ENCODE measurements at places on chromosomes 6 and 20.

GRCh38 chr6:49551866-49552129 is 1.3 kb downstream of the C6orf141 start:
- no peak for DNase-seq

DNA sequence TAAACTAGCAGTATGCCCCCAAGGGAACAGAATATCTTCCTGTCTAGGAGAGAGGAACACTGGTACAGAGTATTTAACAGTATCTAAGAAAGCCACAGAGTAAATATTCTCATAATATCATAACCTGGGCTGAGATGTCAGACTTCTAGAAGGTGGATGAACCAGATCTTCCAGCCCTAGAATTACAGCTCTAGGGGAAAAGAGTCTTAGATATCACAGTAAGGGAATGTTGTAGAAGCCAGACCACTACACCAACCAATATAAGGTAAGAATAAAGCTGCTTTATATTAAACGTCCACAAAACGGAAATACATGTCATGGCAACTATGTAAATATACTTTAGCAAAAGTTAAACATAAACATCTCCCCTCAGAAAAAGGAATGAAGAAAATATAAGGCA is 12.4 kb downstream of the SERINC1 start:
- no peak for DNase-seq

DNA sequence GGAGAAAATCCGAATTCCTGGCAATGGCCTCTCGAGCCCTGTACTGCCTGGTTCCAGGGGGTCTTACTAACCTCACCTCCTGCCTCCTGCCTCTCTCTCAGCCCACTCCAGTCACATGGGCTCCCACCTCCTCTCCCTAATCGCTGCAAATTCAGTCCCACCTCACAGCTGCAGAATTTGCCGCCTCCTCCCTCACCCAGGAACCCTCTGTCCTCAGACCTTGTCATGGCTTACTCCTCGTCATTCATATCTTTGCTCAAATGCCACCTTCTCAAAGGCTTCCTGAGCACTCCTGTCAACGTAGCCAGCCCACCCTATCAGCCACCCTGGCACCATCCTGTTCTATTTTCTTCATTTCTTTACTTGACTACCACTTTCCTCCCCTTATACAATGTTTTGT is 89.0 kb downstream of the SLC2A10 start:
- no peak for DNase-seq

- DNase-seq, result no peak
These were observed 142.0 kb downstream of the FAM83B start for GRCh38 chr6:54988576-54988975.

DNA sequence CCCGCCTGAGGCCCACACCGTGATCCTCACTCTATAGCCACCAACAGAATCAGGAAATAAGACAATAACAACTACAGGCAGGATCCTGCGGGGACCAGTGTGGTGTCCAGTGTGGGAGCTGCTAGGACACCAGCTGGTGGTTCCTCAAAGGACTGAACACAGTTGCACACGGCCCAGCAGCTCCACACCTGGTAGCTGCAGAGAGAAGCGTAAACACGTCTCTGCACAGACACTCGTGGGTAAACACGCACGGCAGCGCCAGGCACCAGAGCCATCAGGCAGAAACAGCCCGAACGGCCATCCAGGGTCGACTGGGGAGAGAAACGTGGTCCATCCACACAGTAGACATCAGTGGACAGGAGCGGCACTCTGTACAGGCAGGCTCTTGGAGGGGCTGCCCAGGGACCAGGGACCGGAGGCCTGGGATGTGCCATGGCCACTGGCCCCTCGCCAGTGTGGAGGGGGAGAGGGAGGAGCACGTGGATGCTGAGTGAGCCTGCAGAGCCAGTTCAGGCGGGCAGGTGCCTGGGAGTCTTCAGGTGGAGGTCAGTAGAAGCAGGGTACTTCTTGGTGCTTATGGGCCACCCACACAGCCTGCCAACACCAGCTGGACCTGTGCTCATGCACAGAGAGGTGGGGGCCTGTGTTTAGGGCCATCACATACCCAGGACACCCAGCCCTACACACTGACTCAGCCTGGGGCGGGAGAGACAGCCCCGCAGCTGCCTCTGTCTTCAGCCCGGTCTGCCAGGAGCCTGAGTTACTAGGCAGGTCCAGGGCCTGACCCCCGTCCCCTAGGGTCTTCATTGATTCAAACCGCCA is 7.4 kb upstream of the LAMA5 start:
- no peak for DNase-seq

- no peak for DNase-seq
These were observed 64.8 kb downstream of the SERAC1 start for GRCh38 chr6:158103228-158103627.

- no peak for DNase-seq
These were observed 279.7 kb downstream of the RNGTT start for GRCh38 chr6:88683734-88684133.

DNA sequence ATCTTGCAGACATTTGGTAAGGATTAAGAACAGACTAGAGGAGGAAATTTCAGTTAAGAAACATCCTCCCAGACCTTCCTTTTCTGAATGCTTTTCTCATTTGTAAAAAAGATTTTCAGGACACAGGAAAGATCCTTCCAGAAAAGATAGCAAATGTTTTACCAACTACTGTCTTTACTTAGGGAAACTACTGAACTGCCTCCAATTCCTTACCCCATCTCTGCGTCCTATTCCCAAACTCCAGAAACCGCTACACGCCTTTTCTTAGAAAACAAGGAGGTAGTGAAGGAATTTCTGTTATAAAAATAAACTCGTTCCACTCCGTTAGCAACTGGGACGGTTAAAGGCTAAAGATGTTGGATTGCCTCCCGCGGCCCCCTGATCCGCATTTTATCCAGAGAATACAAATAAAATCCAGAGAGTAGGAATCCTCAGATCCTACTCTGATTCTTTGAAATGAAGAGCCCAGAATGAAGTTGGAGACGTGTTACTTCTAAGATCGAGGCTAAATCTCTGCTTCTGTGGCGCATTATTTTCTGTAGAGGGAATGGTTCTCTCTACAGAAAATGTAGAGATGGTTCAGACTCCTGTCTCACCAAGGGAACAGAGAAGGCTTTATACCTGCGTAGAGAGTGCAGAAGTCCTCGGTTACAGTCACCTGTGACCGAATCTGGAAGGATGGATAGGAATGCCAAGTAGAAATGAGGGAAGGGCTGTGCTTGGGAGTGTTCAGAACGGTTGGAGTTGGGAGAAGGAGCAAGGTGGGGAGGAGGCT is 133.0 kb downstream of the GPX5 start:
- no peak for DNase-seq

- DNase-seq, result peak; percentile 91
These were observed 79.8 kb downstream of the NFATC2 start for GRCh38 chr20:51462566-51463276.

DNA sequence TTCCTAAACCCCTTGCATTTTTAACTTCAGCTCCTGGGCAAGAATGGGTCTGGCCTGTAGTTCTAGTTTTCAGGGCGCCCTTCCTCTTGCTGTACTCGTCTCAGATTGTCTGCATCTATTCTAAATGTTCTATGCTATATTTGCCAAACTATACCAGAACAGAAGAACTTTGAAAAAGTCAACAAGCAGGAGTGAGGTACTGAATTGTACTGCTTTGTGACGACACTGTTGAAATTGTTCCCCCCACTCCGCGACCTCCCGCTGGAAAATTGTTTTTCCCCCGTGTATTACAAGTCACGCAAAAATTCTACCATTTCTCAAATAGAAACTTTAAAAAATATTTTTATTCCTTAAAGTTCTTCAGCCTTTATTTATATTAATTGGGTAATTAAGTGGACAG is 73.9 kb downstream of the CBFA2T2 start:
- DNase-seq, result no peak

DNA sequence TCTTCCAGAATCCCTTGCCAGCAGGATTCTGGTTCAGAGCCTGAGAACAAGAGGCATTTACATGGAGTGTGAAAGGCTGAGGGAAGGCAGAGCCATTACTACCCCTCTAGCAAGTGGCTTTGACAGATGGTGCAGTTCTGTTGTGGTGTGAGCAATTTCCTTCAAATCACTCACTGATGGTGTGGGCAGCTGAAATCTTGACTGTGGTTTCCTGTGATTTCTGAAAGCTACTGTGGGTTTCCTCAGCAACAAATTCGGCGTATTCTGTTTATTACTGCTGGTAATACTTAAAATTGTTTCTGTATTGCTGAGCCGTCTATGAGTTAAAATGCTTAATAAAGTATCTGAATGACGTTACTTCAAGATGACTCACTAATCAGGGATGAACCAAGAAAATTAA is 181.5 kb upstream of the TCF21 start:
- DNase-seq, result peak; percentile 23

DNA sequence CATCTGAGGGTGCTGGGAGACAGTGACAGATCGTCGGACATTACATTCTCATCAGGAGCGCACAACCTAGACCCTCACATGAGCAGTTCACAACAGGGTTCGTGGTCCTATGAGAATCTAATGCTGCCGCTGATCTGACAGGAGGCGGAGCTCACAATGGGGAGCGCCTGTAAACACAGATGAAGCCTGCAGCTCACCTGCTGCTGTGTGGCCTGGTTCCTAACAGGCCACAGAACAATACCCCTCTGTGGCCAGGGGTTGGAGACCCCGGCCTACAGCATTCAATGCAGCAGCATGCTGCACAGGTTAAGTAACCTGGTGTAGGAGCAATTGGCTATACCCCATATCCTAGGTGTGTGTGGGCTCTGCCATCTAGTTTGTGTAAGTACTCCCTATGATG is 19.5 kb downstream of the ANKRD60 start:
- no peak for DNase-seq

GRCh38 chr6:106728296-106728870 is 99.0 kb downstream of the QRSL1 start:
- DNase-seq, result no peak

DNA sequence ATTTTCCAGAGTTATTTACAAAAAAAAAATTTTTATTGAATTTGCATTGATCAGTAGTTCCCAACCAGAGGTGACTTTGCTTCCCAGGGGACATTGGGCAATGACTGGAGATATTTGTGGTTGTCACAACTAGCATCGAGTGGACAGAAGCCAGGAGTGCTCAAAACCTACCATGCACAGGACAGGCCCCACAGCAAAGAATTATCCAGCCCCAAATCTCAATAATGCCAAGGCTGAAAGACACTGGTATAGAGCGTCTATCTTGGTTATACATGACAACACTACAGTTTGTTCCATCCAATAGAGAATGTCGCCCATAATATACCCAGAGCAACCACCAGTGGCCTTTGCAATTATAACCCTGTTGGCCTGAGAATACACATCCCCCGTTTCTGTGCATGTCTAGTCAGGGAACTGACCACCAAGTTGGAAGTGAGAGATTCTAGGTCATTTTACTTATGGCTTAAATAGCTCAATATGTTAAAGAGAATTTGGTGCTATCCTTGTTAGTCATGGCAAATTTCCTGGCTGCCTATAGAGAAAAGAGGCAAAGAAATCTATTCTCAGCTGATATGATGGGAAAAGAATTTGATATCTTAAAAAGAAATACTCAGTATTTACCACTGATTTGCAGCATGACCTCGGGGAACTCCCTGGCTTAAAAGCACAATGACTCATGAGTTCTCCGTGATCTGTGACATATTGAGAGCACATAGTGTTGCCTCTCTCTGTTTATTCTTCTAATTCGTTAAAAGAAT is 76.0 kb upstream of the ADTRP start:
- DNase-seq, result no peak

GRCh38 chr6:168060521-168060931 is 18.5 kb downstream of the FRMD1 start:
- peak; percentile 81 for DNase-seq

- peak; percentile 89 for DNase-seq
These were observed 11.2 kb downstream of the TLDC2 start for GRCh38 chr20:36886859-36887751.

GRCh38 chr6:168452685-168453377 is 11.8 kb downstream of the SMOC2 start:
- peak; percentile 48 for DNase-seq

GRCh38 chr6:52020945-52021570 is 66.4 kb downstream of the PKHD1 start:
- no peak for DNase-seq

DNA sequence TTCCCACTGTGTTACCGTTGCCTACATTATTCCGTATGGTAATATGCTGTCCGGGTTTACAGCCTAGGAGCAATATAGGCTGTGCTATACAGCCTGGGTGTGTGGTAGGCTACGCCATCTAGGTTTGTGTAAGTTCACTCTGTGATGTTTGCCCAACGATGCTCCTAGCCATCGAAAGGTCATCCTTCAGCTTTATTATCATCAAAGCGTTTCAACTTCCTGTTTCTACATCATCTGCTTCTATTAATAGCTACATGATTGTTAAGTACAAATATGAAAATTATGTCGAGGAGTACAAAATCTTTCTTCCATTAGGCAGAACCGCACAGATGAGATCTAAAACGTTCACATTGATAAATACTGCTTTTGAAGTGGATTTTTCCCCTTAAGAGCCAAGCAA is 69.9 kb downstream of the PPP1R14C start:
- no peak for DNase-seq

GRCh38 chr6:42338744-42339222 is 112.9 kb downstream of the TRERF1 start:
- DNase-seq, result no peak

DNA sequence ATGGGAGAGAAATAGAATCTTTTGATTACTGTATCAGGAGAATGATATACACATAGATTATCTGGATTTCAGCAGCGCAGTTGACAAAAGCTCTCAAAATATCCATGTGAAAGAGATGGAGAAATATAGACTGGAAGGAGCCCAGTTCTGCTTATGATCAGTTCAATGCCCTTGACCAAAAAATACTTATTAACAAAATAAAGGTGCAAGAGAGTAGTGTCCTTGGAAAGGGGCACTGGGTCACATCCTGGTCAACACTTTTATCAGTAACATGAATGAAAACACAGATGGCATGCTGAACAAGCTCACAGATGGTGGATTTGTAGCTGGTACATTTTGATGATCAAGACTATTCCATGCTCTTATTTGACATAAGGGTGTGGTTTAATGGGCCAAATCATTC is 63.9 kb upstream of the PLEKHG1 start:
- DNase-seq, result no peak

DNA sequence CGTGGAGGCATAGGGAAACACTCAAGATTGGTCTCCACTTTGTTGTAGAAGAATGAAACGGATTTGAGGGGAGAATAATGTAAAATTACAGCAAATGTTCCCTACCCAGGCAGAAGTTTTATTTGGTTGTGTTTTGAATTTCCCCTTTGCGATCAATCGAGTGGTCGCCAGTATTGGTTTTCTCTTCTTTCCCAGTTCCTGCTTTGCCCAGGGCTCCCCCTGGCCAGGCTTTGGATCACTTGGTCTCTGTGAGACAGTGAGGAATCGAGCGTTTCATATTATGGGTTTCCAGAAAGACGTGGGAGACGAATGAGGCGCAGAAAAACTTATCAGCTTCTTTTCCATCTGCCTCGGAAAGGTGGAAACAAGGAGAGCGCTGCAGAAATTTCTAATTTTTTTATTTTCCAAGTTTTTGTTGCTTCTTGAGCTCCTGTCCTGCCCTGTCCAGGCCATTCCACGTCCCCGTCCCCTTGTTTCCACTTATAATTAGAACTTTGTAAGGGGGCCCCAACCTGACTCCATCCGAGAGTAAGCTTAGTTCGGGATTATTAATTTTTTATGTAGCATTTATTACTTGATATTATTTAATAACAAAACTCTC is 7.5 kb upstream of the TBX18 start:
- DNase-seq, result peak; percentile 29

- no peak for DNase-seq
These were observed 109.0 kb downstream of the DTNBP1 start for GRCh38 chr6:15553736-15554294.

- peak; percentile 9 for DNase-seq
These were observed 127.6 kb downstream of the MRPL14 start for GRCh38 chr6:43999628-44000027.
